ENCODE measurements at places on chromosomes 5 and 9.

- DNase-seq = no peak
Measured at GRCh38 chr5:90810211-90810610, 251.6 kb downstream of the ADGRV1 start.

GRCh38 chr5:150082889-150083288 is 3.5 kb downstream of the CSF1R start:
- DNase-seq = no peak

- DNase-seq = no peak
Measured at GRCh38 chr9:134343637-134344036, 17.4 kb downstream of the RXRA start.

DNA sequence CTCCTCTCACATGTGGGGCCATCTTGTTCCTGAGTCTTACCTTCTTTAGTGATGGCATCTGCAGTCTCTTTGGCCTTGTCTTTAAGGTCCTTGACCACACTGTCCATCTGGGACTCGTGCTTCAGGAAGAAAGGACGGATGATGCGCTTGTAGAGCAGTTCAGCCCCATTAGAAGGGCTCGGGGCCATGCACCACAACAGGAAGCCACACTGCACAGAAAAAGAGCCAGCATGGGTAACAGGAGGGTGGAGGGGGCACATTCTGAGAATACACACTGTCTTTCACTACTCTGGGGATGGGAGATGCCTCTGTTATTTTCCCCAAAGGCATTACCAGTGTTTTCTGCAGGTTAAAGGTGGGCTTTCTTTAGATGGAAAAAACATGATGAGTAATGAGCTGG is 25.9 kb downstream of the SRP19 start:
- no peak for DNase-seq

DNA sequence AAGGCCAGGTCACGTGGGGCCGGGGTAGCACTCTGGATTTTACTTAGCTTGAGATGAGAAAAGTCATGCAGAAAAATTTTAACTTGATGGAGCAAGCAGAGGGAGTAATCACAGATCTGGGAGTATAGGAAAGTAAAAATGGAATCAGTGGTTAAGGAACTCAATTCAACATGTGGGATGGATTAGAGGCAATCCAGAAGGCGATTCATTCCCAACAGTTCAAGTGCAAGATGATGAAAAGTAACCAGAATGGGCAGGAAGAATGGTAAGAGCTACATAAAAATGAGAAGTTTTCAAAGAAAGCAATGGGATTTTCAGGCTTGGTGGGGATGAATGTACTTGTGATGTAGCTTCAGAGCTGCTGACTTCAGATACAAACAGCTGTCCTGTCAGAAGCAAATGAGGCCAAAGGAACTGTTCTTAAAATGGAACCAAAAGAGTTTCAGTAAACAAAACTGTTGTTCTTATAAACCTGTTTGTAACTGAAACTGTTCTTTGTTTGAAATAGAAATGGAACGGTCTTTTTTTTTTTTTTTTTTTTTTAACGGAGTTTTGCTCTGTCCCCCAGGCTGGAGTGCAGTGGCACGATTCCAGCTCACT is 5.6 kb upstream of the SEC24A start:
- DNase-seq = no peak

DNA sequence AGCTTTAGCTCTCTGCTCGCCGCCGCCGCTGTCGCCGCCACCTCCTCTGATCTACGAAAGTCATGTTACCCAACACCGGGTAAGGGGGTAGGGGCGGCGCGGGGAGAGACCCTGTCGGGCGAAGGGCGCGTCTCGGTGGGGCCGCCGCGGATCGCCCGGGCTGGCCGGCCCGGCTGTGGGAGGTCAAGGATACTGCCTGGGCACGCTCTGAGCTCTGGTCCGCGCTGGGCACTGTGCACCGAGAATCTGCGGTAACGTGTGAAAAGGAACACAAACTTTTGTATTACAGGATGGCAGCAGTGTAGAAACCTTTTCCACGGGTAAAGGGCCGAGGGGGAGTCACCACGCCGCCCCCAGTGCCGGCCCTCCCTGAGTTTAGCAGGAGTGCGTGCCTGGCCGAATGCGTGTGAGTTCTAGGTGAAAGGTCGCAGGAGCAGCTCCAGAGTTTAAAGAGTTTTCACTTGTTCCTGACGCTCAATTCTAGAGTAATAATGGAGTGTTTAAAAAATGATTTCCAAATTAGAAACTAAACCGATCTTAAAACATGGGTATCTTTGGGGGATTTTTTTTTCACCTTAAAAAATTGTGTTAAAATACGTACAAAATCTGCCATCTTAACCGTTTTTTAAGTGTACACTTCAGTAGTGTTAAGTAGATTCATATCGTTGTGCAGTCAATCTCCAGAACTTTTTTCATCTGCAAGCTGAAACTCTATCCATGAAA is at the start of gene HSDL2:
Gene HSDL2 (plus strand): TSS at position 7 of the 723 bp plus-strand sequence. CDS start 56 bp downstream, at position 63.
- DNase-seq = no peak

GRCh38 chr5:165227515-165227914 is 1722.1 kb downstream of the MAT2B start:
- no peak for DNase-seq

Data from activated CD8-positive, alpha-beta memory T cell treated with anti-CD3 and anti-CD28 coated beads, Interleukin-2, amount 50 U/mL, for 4 hours (primary cell).